Ovary (tissue), 10 donors: ENCODE measurements at places on chromosomes 16 and 17. TPM values are rescaled to one million over a fixed set of nuclear protein-coding genes. Genes with fewer than 3 reads are reported as not detected.

Gene TMEM100
- 49.1 TPM for total RNA-seq

Gene KDM6B
- 80.8 TPM for total RNA-seq

Gene RAMP2
- total RNA-seq, result 33.1 TPM

Gene SMIM36
- not detected for total RNA-seq

Gene WNT3
- 0.48 TPM for total RNA-seq

Gene TM4SF5
- total RNA-seq, result not detected

Gene IL32
- 6.8 TPM for total RNA-seq

Gene CCL7
- not detected for total RNA-seq

Gene TMED6
- total RNA-seq, result 4.9 TPM

Gene NRN1L
- 1.8 TPM for total RNA-seq

Gene SHCBP1
- total RNA-seq, result 0.56 TPM

Gene CACNG1
- 0.46 TPM for total RNA-seq

Gene ARL5C
- not detected for total RNA-seq

Gene KRTAP16-1
- not detected for total RNA-seq

Gene STAT5B
- 138 TPM for total RNA-seq

Gene POLG2
- 16.6 TPM for total RNA-seq

Gene SCO1
- 23.0 TPM for total RNA-seq

Gene WFIKKN1
- 1.1 TPM for total RNA-seq

Gene ABCC6
- total RNA-seq, result 0.67 TPM

Gene ABCC12
- not detected for total RNA-seq

Gene MPP2
- total RNA-seq, result 5.6 TPM

Gene HS3ST3A1
- total RNA-seq, result 41.4 TPM

Gene TP53TG3E
- not detected for total RNA-seq

Gene DRC3
- 6.0 TPM for total RNA-seq

Gene C16orf78
- total RNA-seq, result not detected

Gene ALDH3A1
- total RNA-seq, result 12.8 TPM

Gene SPECC1
- 86.5 TPM for total RNA-seq

Gene SDK2
- 0.40 TPM for total RNA-seq

Gene IL17C
- total RNA-seq, result not detected

Gene ZNF385C
- 1.5 TPM for total RNA-seq

Gene MLYCD
- 11.8 TPM for total RNA-seq

Gene PGAP3
- 13.8 TPM for total RNA-seq

Gene ITGAX
- 2.3 TPM for total RNA-seq

Gene SLC12A3
- total RNA-seq, result not detected

Gene SMIM5
- total RNA-seq, result 1.8 TPM

Gene SLC16A11
- 2.7 TPM for total RNA-seq

Gene RAB11FIP4
- total RNA-seq, result 9.8 TPM
